ENCODE measurements at places on chromosomes 16 and 17. TPM values are rescaled to one million over a fixed set of nuclear protein-coding genes. Genes with fewer than 3 reads are reported as not detected.

The KRTAP3-2 gene
- not detected for total RNA-seq

The HSD17B1 gene
- 4.6 TPM for total RNA-seq

The MMP25 gene
- total RNA-seq = not detected

The VEZF1 gene
- 25.1 TPM for total RNA-seq

The VPS25 gene
- total RNA-seq = 128 TPM

The IRX3 gene
- total RNA-seq = not detected

The GLTPD2 gene
- total RNA-seq = not detected

The PPM1E gene
- 0.18 TPM for total RNA-seq

The CD68 gene
- 47.6 TPM for total RNA-seq

The MPV17L gene
- not detected for total RNA-seq

The ZPBP2 gene
- not detected for total RNA-seq

The FAM222B gene
- total RNA-seq = 4.8 TPM

The UTS2R gene
- total RNA-seq = not detected

The KPNA2 gene
- total RNA-seq = 180 TPM

The GJC1 gene
- total RNA-seq = 24.3 TPM

Data from myometrial cell (primary cell).